ENCODE measurements at places on chromosomes 7 and 10. TPM values are rescaled to one million over a fixed set of nuclear protein-coding genes. Genes with fewer than 3 reads are reported as not detected.

RAB19 gene
- total RNA-seq, result not detected

AKR1C8 gene
- 7.5 TPM for total RNA-seq

DNA sequence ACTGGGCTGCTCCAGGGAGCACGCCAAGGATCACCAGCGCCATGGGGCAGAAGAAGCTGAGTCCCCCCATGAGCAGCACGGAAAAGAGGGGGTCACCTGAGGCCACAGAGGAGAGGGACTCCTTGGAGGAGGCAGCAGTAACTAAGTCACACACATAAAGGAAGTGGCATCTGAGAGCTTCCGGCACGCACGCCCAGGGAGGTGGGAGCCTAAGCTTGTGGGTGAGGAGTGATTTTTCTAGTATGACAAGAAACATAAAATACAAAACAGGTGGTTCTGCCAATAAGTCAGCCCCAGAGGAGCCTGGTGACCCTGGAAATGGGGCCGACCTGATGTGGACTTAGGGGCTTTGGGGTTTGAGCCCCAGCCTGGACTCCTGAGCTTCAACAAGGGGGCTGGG, 60.8 kb downstream of the CARD11 start:
- no peak for DNase-seq

DNA sequence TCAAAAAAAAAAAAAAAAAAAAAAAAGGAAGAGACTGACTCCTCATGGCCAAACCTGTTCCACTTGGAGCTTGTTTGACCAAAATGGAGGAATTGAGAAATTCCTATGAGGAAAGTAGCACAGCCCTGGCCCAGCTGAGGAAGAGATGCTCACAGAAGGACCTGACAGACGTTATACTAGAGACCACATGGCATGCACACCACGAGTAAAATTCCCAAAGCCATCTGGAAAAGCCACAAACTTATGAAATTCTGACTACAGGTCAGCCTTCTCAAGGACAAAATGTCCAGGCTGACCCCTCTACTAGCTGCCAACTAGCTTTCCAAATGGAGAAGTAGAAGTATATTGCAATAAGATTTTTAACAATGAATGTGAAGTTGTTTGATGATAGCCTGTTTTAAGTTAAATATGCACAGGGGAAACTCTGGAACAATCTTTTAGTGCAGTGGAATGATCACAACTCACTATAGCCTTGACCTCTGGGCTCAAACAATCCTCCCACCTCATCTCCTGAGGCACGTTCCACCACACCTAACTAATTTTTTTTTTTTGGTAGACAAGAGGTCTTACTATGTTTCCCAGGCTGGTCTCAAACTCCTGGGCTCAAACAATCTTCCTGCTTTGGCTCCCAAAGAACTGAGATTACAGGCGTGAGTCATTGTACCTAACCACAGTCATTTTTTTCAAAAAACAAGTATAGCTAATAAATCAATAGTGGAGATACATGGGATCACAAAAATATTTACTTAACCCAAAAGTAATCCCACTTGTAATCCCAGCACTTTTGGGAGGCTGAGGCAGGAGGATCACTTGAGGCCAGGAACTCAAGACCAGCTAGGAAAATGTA, 75.7 kb downstream of the AKR1D1 start:
- no peak for DNase-seq

DNA sequence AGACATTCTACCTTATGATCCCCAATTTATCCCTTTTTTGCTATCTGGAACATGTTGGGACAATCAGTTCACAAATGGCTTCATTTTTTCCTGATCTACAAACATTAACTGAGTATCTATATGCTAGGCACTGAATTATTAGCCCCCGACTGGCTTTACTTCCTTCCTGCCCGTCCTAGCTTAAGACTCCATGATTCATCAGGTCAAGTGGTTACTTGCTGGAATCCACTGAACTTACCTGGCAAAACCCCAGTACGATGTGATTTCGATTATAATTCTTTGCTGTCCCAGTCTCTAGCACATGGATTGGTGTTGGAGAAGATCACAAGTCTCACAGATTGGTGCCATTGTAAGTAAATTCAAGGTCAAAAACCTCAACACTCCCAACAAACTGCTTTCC, 77.1 kb downstream of the ORC5 start:
- DNase-seq, result no peak

DNA sequence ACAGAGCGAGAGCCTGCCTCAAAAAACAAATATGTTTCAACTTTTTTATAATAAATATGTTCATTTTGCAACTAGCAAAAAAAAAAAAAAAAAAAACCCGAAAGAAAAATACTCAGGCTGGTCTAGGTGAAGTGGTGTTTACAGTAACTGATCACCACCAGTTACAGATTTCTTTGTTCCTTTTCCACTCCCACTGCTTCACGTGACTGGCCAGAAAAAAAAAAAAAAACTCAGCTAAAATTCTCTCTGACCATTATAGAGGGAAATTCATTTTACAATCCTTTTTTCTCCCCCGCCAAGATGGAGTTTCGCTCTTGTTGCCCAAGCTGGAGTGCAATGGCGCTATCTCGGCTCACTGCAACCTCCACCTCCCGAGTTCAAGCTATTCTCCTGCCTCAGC, 4.6 kb upstream of the ASCC1 start:
- no peak for DNase-seq

DNA sequence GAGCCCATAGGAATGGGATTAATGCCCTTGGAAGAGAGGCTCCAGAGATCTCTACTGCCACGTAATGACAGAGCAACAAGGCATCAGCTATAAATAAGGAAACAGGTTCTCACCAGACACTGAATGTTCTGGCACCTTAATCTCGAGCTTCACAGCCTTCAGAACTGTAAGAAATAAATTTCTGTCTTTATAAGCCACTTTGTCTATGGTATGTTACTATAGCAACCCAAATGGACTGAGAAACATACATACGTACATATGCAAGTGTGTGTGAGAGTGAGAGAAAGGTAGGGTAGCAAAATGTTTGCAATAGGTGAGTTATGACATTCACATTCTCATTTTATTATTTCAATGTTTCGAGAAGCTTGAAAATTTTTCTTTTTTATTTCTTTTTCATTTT, 22.1 kb upstream of the HTR5A start:
- no peak for DNase-seq

- no peak for DNase-seq
These were observed 261.4 kb downstream of the BAMBI start for GRCh38 chr10:28938745-28939144.

DNA sequence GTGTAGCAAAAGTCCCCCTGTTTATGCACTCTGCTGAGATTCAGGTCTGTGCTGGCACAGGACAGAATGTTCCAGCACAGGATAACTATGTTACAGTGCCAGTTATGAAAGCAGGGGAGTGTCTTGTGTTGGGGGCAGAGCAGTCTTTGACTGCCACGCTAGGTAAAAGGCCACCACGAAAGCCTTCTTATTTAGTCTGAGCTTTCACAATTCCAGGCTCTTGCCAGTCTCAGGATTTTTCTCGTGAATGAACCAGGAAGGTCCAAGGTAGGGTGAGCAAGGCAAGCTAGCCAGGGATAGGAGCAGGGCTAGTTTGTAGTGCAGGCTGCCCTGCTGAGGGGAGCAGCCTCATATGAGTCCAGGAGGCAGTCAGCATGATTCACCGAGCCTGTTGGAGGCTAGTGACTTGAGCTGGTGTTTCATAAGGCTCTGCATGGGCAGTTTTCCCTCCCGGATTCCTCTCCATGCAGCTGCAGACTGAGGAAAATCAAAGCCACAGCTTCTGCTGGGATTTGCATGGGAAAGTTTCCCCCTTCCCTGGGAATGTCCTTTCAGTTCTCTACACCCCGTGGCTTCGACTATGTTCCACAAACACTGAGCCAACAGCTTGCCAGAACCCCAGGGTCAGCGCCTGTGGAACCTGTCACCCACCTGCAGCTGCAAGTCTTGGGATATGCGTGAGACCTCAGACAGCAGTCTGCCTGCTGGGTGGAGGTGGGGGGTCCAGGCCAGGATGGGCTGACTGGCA, 112.3 kb downstream of the JCAD start:
- peak; percentile 85 for DNase-seq

DNA sequence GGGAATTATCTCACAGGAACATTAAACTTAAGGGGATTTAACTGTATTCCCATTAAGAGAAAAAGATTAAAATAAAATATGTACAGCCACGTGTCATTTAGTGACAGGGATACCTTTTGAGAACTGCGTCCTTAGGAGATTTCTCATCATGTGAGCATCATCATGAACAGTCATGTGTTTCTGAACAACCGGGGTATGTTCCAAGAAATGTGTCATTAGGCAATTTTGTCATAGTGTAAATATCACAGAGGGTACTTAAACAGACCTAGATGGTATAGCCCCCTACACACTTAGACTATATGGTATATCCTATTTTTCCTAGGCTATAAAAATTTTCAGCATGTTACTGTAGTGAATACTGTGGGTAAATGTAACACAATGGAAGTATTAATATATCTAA, 840.3 kb downstream of the CNTNAP2 start:
- no peak for DNase-seq

DNA sequence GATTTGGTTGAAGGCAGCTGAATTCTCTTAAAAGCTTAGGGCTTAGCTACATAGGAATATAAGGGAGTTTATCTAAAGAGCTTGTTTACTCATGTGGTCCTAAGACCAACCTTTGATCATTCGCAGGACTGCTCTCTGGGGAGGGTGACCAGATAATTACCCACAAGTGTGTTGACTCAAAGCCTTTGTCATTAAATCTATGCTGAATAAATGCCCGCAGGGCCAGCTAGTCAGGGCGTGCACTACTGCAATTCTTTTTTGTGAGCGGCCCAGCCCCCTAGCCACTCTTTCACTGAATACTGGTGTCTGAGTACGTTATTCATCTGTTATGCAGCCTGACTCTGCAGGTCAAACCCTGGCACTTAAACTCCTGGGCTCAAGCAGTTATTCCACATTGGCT, 69.6 kb downstream of the AKAP9 start:
- DNase-seq, result no peak

DNA sequence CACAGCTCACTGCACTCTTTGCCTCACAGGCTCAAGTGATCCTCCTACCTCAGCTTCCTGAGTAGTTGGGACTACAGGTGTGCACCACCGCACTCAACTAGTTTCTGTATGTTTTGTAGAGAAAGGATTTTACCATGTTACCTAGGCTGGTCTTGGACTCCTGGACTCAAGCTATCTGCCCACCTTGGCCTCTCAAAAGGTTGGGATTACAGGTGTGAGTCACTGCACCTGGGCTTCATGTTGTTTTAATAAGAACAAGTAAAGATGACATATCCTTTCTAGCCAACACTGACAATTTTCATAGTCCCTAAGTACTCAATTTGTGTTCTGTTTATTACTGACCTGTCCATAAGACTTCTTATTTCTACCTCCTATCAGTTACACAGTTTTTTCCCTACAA, 16.8 kb downstream of the SEMA3C start:
- no peak for DNase-seq

DNA sequence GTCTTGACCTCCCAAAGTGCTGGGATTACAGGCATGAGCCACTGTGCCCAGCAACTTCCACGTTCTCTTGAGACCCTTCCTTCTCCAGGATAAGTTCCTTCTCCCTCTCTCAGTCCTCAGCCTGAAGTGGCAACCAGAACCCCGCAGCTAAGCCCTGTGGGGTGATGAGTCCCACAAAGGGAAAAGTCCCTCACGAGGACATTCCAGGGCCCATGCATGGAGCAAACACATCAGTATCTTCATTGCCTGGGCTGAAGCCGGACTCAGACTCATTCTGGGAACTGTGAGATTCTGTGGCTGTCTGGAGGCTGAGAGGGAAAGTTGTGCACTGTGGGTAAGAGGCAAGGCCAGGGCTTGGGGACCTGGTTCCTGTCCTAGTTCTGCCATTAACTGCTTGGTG, 622.9 kb downstream of the GALNT17 start:
- DNase-seq, result no peak

- DNase-seq, result no peak
These were observed 148.0 kb downstream of the MAPK8 start for GRCh38 chr10:48454302-48455054.

All from testis (tissue), 5 donors.